GM04503 (cell line): ENCODE measurements at places on chromosomes 12 and 14.

- no peak for DNase-seq
Measured at GRCh38 chr12:67826946-67827720, 162.1 kb upstream of the IFNG-AS1 start.

- no peak for DNase-seq
Measured at GRCh38 chr14:32938719-32939253, at the start of gene NPAS3. Gene NPAS3 (plus strand): TSS chr14:32938879.

GRCh38 chr12:124109760-124110159 is 136.7 kb downstream of the ZNF664 start:
- no peak for DNase-seq

DNA sequence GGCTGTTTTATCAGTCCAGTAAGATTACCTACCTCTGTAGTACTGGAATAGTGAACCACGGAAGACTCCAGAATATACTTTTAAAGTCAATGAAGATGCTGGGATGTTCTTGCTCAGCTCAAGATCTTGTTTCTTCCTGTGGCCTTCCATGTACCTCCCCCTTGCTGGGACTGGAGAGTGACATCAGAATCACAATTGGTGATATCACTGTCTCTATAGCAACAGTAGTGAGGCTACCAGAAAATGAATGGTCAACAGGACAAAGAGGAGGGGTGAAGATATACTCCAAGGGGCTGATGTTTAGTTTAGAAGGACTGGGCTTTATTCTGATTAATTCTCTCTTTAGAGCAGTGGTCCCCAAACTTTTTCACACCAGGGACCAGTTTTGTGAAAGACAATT is 3.8 kb downstream of the AKAP3 start:
- no peak for DNase-seq

GRCh38 chr14:37583358-37584210 is 11.5 kb downstream of the FOXA1 start:
- no peak for DNase-seq

DNA sequence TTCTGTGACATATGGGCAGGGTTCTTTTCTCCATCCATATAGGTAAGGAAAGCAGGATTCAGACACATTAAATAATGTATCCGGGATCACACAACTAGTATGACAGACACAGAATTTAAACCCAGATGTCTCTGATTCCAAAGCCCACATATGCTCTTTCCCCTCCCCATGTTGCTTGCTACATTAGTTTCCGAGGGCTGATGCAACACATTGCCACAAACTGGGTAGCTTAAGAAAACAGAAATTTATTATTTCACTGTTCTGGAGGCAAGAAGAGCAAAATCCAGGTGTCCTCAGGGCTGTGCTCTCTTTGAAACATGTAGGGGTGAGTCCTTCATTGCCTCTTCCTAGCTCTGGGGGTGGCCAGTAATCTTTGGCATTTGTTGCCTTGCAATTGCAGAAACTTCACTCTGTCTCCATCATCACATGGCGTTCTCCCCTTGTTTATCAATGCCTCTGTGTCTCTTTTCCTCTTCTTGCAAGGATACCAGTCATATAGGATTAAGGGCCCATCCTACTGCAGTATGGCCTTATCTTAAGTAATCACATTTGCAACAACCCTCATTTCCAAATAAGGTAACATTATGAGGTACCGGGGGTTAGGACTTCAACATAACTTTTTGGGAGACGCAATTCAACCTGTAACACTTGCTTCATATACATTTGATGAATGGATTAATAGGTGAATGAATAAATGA is 83.0 kb upstream of the CCND2 start:
- DNase-seq, result no peak

- no peak for DNase-seq
Measured at GRCh38 chr14:75298187-75298965, 19.7 kb downstream of the FOS start.

DNA sequence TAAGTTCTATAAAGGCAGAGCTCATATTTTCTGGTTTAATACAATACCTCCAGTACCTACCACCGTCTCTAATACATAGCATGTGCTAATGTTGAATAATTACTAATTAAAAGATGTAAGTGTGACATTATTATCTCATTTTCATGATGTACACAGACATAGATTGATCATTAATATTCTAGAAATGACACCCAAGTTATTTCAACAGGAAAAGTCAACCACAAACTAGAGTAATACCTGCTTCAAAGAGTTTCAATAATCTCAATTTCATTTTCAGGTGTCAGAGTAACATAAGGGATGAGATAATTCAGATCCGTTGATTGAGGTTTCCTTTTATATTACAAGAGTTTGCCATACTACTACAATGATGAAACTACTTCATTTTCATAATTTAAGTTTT is 388.9 kb downstream of the SOX5 start:
- no peak for DNase-seq

- DNase-seq, result no peak
Measured at GRCh38 chr12:8951744-8952143, 2.3 kb upstream of the M6PR start.

DNA sequence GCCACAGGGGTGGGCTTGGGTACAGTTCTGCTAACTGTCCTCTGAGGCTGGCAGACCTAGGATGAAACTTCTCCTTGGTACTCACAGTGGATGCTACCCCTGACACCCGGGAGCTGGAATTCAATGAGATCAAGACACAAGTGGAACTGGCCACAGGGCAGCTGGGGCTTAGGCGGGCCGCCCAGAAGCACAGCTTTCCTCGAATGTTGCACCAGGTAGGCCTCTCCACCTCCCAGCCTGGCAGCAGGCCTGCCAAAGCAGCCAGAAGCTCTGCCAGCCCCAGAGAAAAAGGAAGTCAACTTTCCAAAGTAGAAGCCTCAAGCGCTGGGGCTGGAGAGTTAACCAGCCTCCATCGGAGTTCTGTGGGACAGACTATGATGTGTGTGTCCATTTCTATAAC is 2.4 kb upstream of the NRL start:
- no peak for DNase-seq

GRCh38 chr12:92556637-92557421 is 146.0 kb upstream of the PLEKHG7 start:
- no peak for DNase-seq

DNA sequence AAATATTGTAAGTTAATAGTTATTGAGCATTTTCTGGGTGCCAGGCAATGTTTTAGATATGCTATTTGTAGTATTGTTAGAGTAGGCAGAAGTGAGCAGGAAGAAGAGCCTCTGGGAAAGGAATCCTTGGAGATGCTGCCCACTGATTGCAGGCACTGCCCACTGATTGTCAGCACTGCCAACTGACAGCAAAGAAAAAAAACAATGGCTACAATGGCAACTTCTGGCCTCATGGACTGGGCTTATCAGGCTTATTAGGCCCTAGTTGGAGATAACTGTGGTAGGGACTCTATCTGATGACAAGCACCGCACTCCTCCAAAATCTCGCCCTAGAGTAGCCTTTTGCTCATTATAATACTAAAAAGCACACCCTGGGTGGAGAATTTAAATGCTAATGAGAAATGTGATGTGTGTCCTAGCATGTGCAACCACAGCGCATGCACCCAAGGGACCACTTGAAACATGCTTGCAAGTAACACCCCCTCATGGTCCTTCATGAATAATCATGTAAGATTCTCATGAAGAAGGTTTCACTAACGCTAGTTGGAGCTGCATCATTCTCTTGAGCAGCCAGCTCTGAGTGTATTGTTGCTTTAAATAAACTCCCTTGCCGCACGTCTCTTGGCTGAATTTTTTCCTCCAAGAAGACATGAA is 103.5 kb upstream of the PPP4R3A start:
- no peak for DNase-seq

GRCh38 chr12:19390051-19390598 is 49.2 kb upstream of the AEBP2 start:
- DNase-seq, result no peak

DNA sequence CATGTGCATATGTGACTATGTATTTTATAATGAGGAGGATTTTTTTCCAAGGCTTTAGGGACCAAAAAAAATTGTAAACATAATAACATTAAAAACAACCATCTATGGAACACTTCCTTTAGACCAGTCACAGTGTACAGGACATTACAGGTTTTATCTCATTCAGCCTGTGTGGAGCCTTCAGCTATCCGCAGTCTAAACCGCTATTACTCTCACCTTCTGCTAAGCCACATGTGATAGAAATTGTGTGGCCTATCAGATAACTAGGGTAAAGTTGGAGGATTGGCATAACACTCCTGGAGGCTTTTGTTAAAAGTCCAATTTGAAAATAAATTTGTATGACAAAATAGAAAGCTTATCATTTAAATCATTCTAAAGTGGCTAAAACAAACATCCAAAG is 281.2 kb upstream of the TMTC1 start:
- DNase-seq, result no peak

DNA sequence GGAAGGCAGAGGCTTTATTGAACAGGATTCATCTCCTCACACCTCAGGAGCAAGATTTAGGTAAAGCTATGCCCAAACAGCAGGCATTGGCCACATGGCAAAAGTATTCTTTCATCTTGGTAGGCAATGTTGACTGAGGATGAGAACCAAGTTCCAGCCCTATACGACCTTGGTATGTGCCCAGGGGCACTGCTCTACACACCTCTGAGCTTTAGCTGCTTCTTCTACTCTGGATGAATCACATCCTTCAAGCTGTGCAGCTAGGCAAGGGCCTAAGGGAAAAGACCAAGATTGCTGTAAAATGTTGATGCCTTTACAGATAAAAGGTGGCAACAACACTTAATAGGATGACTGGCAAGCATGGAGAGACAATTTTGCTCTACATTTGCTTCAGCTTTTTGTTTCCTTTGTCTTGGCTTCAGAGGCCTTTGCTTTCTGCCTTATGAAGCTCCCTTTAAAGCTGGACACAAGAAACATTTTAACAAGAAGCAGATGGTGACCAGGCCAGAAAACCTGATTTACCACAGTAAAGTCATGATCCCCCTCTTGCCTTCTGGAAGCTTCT is 183.3 kb upstream of the KITLG start:
- no peak for DNase-seq

GRCh38 chr12:27868139-27868538 is 88.1 kb upstream of the MANSC4 start:
- DNase-seq, result peak; percentile 79

DNA sequence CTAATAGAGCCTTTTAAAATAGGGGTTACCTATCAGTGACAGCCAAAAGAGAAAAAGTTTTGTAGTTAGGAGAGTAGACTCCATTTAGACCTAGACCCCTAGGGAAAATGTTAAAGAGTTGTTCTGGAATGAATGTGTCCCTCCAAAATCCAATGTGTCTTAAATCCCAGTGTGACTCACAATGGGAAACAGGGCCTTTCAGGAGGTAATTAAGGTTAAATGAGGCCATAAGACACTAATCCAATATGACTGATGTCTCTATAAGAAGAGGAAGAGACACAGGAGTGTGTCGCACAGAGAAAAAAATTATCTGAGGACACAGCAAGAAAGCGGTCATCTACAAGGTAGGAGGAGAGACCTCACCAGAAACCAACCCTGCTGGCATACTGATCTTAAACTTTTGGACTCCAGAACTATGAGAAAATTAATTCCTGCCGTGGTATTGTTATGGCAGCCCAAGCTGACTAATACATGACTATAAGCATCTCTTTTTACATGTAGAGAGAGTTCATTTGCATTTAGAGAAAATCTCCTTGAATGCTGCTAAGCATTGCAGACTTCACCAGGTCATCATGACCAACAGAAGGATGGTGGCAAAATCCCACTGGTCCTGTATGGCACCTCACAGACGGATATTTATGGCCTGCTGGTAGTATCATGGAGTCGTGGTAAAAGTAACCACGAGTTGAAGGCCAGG is 259.6 kb upstream of the TMTC1 start:
- DNase-seq, result no peak

GRCh38 chr14:31843361-31844091 is 233.6 kb upstream of the ARHGAP5 start:
- DNase-seq, result no peak

- no peak for DNase-seq
Measured at GRCh38 chr12:111767362-111768158, 827 bp downstream of the ALDH2 start.

DNA sequence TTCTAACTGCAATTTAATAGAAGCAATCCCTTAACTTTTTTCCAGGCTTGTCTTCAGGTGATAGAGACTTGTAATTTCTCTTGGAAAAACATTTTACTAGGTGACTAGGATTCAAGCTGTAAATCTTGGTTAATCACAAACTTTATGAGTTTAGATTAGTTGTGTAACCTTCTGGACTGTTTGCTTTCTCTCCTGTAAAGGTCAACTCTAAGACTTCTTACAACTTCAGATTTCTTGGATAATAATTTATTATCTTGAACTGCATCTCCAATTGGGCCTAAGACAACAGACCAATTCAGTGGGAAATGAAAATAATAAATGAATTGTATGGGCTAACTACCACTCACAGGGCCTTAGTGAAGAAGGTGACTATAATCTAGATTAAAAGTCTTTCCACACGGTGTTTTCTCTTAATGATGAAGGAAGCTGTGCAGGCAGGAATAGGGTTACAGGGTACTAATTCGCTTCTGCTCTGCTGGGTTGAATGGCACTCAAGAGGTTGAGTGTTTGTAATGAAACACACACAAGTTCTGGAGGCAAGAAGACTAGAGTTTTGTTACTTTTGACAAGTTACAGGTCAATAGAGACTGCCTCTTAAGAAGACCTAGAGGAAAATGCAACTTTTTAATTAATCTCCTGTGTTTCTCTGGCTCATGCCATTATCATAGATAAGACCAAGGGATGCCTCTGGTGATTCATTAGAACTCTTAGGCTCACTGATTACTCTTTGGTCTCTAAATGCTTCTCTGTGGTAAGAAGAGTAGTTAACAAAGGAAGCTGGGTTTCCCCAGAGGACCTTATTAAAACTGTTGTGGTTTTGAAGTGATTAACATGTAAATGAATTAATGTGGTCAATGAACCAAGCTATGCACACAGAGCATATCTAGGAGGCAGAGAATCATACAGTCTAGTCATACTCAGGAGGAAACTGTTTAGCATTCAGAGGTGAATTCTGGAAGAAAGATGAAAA is 30.0 kb upstream of the OR4E1 start:
- no peak for DNase-seq

DNA sequence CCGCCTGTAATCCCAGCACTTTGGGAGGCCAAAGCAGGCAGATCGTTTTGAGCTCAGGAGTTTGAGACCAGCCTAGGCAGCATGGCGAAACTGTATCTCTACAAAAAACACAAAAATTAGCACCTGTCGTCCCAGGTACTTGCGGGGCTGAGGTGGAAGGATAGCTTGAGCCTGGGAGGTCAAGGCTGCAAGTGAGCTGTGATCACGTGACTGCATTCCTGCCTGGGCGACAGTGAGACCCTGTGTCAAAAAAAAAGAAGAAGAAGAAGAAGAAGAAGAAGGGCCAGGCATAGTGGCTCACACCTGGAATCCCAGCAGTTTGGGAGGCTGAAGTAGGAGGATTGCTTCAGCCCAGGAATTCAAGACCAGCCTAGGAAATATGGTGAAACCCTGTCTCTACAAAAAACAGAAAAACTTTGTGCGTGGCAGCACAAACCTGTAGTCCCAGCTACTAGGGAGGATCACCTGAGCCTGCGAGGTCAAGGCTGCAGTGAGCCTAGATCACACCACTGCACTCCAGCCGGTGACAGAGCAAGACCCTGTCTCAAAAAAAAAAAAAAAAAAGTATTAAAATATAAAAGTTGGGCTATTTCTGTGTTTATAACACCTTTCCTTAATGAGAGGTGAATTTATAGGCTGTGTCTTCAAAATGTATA is 15.5 kb downstream of the RXYLT1 start:
- no peak for DNase-seq

- no peak for DNase-seq
Measured at GRCh38 chr14:43735932-43736331, 771.2 kb downstream of the FSCB start.
